ENCODE measurements at places on chromosomes 12 and 14. TPM values are rescaled to one million over a fixed set of nuclear protein-coding genes. Genes with fewer than 3 reads are reported as not detected.

Gene GALNT6
- total RNA-seq, result 24.8 TPM

Gene NXPH4
- total RNA-seq, result 1.0 TPM

Gene METTL17
- total RNA-seq, result 92.9 TPM

Gene LRP1-AS
- total RNA-seq, result not detected

Gene INHBC
- total RNA-seq, result not detected

Gene NRIP2
- not detected for total RNA-seq

Gene TXNRD1
- total RNA-seq, result 97.4 TPM

Gene PDZRN4
- not detected for total RNA-seq

Gene CLEC1B
- not detected for total RNA-seq

Gene KIF26A
- 0.45 TPM for total RNA-seq

Gene P3H3
- 0.73 TPM for total RNA-seq

Gene B4GALNT3
- 14.3 TPM for total RNA-seq

All from T-helper 2 cell treated with Interferon-gamma antibody and Interleukin-4, amounts not matched to agents 100 ng/mL and 5 ng/mL, for 36 hours (primary cell).